T1000 (cell line): ENCODE measurements at places on chromosomes 12 and 14.

DNA sequence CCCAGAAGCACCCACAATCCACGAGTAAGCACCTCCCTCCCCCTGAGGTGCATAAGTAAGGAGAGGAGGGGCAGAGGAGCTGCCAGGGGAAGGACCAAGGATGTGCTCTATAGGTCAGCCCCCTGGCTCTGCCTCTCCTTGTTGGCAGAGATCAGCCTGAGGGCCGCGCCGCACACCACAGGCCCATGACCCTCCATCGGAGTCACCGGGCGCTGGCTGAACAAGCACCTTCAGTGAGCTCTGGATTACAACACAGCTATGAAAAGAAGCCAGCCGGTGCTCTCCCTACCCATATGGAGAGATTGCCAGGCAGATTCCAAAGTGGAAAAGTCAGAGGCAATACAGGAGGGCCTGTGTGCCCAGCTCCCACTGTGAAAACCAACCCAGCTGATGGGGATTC is 257.3 kb downstream of the GLT1D1 start:
- no peak for DNase-seq

GRCh38 chr12:49951411-49952240 is 1.1 kb downstream of the AQP2 start:
- no peak for DNase-seq

GRCh38 chr14:100785338-100785615 is 40.6 kb upstream of the MEG3 start:
- no peak for DNase-seq

GRCh38 chr14:94111276-94112095 is 950 bp downstream of the IFI27 start:
- no peak for DNase-seq

DNA sequence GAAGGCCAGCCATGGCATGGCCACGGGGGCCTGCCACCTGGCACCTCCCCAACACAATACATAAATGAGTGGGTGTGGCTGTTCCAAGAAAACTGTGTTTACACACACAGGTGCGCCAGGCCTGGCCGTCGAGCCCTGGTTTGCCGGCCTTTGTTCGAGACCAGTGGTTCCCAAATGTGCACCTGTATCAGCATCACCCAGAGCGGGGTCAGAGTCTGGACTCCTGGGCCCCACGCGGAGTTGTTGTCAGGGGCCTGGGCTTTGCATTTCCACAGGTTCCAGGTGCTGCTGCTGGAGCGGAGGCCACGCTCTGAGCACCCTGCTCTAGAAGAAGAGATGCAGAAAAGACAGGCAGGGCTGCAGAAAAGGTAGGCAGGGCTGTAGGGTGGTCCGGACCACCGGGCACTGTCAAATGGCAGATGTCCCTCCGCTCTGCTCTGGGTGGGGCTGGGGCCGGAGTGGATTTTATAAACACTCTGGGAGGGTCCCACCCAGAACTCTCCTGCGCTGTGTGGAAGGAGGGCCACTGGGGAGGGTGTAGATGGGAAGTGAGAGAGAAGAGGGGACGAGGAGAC is 4.2 kb upstream of the ASPG start:
- no peak for DNase-seq

DNA sequence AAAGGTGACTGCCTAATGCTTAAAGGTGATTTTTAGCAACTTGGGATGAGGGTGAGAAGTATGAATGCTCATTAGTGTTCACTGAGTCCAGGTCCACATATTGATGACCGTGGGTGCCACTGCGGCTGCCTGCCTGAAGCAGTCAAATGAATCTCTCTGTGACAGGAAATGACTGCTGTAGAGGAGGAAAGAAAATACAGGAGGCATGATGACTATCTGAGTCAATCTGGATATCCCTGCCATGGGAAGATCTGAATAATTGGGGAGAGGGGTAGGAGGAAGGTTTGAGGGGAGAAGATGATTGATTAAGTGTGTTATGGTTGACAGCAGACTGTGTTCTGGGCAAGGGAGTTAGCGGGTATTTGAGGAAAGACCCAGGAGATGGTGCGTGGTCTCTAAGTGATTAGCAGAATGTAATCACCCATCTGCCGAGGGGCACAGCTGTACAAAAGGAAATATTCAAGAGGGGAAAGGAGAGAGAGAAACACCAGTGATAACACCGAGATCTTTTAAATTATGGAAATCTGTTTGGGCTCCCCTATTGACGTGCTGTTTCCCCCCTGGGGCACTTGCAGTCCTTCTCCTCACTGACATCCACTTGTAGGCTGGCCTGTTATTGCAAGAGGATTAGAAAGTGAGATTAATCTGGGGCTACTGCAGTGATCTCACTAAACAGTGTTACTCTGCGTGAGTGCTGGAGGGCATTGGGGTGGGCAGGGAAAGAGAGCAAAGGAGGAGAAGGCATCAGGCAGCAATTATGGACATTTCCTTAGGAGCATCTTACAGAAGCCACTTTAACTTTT is 97.7 kb downstream of the AKAP6 start:
- DNase-seq, result no peak

- DNase-seq, result no peak
These were observed 11.6 kb upstream of the C12orf75 start for GRCh38 chr12:105318651-105319483.

GRCh38 chr14:49677643-49678042 is 10.4 kb downstream of the POLE2 start:
- DNase-seq, result no peak

DNA sequence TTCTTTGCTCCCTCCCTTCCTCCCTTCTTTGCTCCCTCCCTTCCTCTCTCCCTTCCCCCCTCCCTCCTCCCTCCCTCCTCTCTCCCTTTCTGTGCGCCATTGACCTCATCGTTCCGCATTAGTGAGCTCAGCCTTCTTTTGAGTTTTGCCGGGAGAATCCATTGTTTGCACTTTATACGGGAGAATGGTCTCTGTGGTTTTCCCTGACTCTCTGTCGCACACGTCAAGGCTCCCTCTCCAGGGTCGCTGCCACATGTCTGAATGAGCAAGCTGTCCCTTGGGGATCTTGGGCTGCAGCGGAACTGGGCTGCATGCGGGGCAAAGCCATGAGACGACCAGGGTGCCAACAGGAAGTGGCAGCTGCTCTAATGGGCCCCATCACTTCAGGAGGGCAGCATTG is 118.5 kb downstream of the GLT1D1 start:
- no peak for DNase-seq

- DNase-seq, result no peak
These were observed 117.8 kb upstream of the COCH start for GRCh38 chr14:30756594-30756993.

DNA sequence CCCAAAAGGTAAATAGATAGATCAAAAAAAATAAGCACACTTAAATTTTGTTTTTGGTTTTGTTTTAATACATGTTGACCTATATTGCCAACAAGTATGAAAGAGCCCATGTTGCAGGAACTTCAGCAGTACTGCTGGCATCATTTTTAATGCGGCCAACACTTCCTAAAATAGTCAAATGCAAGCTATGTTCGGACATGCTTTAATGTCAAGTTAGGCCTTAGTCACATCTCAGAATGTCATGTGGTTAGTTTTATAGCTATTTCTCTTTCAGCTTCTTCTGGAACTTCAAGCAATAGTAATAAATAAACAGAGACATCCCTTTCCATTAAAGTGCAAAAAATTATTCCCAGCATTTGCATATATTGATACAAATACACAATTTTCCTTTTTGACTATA is 153.4 kb downstream of the PIK3C2G start:
- no peak for DNase-seq
